Gastrocnemius medialis (tissue), 4 donors: ENCODE measurements at places on chromosomes 7 and 10. TPM values are rescaled to one million over a fixed set of nuclear protein-coding genes. Genes with fewer than 3 reads are reported as not detected.

The EGR2 gene
- total RNA-seq, result 1.5 TPM

The SPDYE6 gene
- total RNA-seq, result not detected

DNA sequence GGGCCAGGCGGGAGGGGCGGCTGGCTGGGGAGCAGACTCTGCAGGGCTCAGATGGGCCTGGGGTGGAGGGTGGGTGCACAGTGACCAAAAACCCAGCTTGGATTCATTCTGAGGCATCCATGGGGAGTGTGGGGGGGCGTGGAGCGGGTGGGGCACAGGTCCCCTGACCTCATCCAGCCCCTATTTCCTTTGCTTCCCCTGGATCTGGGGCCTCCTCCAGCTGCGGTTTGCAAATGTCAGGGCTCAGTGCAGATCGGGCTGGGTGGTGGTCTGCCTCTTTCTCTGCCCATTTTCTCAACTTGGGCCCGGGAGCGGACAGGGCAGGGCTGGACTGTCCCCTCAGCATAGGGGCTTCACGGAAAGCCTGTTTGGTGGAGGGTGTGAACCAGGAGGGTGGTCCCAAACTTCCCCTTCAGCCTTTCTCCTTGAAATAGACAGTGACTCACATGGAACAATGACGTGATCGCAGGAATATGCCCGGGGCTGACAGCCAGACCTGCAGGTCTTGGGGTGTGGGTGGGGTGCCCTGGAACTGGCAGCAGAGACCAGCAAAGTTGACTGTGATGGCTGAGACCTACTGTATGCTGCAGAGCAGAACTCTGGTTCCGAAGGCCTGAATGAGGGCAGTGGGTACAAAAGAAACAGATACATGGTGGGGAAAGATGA lies 72.9 kb upstream of the PODXL start:
- DNase-seq, result no peak

DNA sequence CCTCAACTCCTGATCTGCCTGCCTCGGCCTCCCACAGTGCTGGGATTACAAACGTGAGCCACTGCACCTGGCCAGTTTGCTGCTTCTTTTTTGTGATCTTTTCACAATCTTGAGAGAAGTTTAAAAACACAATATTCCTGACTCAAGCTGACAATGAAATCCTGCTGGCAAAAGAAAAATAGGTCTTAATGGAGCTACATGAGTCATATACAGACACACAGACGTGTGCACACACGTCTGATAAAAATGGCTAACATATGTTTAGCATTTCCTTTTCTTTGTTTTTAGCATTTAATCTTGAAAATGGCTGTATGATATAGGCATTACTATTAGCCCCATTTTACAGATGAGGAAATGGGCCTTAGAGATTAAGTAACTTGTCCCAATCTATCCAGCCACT lies 29.4 kb upstream of the RAB18 start:
- no peak for DNase-seq

- DNase-seq, result no peak
Measured at GRCh38 chr10:108662975-108663374, 1260.3 kb downstream of the XPNPEP1 start.

DNA sequence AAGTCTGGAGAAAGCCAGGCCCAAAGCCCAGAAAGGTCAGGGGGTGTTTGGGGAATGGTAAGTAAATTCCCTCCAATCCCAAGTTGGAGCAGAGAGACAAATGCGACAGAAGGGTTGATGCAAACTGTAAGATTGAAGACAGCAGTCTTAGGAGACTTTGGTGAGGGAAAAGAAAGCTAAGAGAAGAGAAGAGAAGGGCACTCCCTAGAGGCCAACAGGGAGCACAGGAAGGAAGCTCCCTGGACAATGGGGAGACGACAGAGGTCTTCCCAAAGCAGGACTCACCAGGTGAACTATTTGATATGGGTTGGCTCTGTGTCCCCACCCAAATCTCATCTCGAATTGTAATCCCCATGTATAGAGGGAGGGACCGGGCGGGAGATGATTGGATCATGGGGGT lies 151.5 kb downstream of the KIF20B start:
- DNase-seq, result no peak

DNA sequence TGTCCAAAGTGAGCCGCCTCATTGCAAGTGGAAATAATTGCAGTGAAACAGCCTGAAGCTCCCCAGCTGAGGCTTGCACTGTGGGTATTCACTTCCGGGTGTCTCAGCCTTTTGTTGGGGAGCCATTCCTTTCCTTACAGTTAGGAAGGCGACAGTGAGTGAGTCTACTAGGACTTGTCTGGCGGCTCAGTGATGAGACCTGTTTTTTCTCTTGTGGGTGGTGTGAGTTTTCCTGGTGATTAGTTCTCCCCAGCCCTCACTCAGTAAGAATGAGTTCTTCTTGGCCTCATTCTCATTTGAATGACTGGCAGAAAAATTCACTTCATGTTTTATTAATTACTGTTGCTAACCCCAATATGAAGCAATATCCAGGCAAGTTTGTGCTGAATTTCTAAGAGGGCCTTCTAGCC lies 2.6 kb downstream of the PGAM1 start:
- no peak for DNase-seq

DNA sequence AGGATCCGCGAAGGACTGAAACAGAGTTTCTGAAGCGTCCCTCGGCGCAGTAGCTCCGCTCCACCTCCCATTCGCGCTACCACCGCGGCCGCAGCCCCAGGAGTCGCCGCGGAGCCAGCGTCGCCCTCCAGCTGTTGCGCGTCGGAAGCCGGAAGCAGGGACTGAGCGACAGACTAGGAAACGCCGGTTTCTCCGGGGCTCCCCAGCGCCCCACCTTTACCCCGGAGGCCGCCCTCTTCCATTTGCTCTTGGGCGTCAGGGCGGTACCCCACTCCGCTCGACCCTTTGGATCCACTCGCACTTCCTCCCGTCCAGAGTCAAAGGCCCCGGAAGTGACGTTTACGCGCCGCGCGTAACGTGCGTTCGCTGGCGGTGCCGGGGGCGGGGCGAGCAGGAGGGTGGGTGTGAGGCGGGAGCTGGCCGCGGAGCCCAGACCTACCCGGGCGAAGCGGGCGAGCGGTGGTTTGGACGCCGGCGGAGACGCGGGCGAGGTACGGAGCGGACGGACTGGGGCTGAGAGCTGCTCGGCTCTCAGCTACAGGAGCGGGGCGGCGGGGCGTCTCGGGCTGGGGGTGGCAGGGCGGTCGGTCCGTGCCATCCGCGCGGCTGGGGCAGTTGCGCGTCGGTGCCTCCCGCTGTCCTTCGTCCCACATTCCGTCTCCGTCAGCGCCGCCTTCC lies at the start of gene RABGEF1:
TSS of gene RABGEF1 (plus strand) at position 432 of the 678 bp plus-strand sequence. CDS start 31,167 bp downstream, outside the sequence.
- DNase-seq, result peak; percentile 95

The AOAH gene
- 1.8 TPM for total RNA-seq

The MMP21 gene
- not detected for total RNA-seq

The PEX1 gene
- total RNA-seq, result 8.0 TPM

- no peak for DNase-seq
Measured at GRCh38 chr10:131982796-131983195, 1.1 kb upstream of the BNIP3 start.

DNA sequence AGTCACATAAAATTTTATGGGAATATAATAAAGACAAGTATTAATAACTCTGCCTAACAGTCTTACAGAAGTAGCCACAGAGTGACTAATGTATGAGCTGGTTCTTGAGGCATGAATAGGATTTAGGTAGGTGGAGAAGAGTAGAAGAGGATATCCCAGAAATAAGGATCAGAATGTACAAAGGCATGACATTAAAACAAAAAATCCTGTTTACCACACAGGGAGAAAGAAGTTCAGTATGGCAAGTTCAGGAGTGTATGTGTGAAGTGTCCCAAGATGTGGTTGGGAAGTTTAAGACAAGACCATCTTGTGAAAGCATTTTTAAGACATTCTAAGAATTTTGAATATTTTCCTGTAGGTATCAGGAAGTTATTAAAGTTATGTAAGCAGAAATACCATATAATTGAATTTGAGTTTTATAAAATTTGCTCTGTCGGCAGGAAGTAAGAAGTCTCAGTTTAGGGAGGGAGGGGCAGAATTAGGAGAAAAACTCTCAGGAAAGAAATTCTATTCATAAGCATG lies 64.7 kb upstream of the CAV2 start:
- no peak for DNase-seq

DNA sequence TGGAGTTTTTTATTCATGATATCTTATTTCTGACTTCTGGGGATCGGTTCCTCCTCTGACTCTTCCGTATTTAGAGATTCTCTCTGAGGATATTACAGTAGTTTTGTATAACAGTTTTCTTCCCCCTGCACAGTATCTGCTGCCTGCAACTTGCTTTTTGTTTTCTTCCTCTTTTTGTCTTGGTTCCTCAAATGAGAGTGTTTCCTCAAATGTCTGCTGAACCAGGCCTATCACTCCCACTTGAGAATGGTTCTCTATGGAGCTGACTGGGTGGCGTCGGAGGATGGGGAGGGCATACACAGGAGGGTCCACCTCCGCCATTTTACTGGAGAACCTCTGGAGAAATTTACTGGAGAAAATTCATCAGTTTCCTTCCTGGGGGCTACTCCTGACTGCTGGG lies 27.7 kb downstream of the ARHGAP22 start:
- no peak for DNase-seq

DNA sequence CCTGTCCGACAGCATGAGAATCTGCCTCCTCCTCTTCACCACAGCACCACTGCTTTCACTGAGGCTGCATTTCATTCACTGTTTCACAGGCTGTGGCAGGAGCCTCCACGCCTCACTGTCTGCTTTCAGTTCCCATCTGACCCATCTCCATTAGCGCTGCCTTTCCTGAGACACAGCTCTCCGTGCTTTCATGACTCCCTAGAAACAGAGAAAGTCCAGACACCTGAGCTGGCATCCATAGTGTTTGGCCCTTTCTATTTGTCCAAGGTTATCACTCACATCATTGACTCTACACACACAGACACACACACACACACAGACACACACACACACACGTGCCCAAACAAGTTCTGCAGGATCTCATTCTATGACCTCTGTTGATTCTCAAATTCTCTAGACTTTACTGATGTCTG lies 5.2 kb downstream of the LGI1 start:
- no peak for DNase-seq

- no peak for DNase-seq
Measured at GRCh38 chr10:61163403-61163802, 219.4 kb upstream of the RHOBTB1 start.
